MCF 10A (cell line): ENCODE measurements at places on chromosomes 5 and 9.
A peak's percentile ranks its signal among the peaks of the same experiment; 100 is the strongest.

- peaks cover 30% of the 10 kb centered on the region for H3K4me1 ChIP-seq
- H3K4me3 ChIP-seq, result no peak overlapping the region
- no peak for DNase-seq
- H3K27ac ChIP-seq, result no peak overlapping the region
- H3K27me3 ChIP-seq, result peaks cover 75% of the 10 kb centered on the region
These were observed 3.0 kb upstream of the PCDH1 start for GRCh38 chr5:141880961-141881801.

GRCh38 chr5:124806373-124807077 is 60.1 kb upstream of the ZNF608 start:
- H3K27ac ChIP-seq, result no peak overlapping the region
- no peaks in the 10 kb centered on the region for H3K36me3 ChIP-seq
- H3K4me1 ChIP-seq, result peaks cover 5% of the 10 kb centered on the region
- no peak overlapping the region for H3K4me3 ChIP-seq
- H3K27me3 ChIP-seq, result no peaks in the 10 kb centered on the region
- peak; percentile 96 for DNase-seq

- no peak for DNase-seq
- no peak overlapping the region for H3K27ac ChIP-seq
- no peaks in the 10 kb centered on the region for H3K4me1 ChIP-seq
- no peak overlapping the region for H3K4me3 ChIP-seq
These were observed 70.8 kb upstream of the HSPA9 start for GRCh38 chr5:138645778-138646575.

DNA sequence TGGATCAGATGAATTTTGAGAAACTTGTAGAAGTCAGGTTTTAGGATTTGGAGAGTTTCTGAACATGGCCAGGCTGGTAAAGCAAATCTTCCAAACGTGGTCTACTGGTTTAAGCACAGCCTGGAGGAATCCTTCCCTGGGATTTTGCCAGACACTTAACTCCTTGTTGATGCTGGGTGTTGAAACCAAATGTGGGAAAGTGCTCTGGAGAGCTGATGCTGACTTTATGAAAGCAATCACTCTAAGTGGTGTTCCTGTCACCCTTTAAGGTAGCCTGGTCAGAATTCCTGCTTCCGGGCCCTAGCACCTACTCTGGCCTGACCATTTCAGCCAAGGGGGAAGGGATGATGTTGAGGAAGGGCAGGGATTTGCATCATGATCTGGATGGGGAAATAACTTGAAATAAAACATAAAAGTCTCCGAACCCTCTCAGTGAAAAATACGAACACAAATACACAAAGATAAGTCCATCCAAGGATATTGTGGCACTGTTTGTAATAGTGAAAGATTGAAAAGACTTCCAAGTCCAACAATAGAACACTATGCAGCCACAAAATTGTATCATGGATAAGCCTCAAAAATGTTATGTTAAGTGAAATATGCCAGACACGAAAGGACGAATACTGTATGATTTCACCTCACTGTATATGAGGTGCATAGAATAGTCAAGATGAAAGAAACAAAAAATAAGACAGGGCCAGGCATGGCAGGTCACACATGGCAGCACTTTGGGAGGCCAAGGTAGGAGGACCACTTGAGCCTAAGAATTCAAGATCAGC is 57.7 kb downstream of the PDE6A start:
- peaks cover 29% of the 10 kb centered on the region for H3K4me1 ChIP-seq
- H3K36me3 ChIP-seq, result no peaks in the 10 kb centered on the region
- H3K27me3 ChIP-seq, result no peaks in the 10 kb centered on the region
- peak overlapping the region; percentile 30 for H3K27ac ChIP-seq

GRCh38 chr5:4348423-4348822 is 752.8 kb downstream of the IRX1 start:
- H3K36me3 ChIP-seq, result no peaks in the 10 kb centered on the region
- H3K4me1 ChIP-seq, result peaks cover 8% of the 10 kb centered on the region
- DNase-seq, result peak; percentile 63
- no peak overlapping the region for H3K4me3 ChIP-seq
- no peak overlapping the region for H3K27ac ChIP-seq

- no peak overlapping the region for H3K27ac ChIP-seq
- DNase-seq, result no peak
- H3K4me1 ChIP-seq, result no peaks in the 10 kb centered on the region
- no peaks in the 10 kb centered on the region for H3K36me3 ChIP-seq
- H3K4me3 ChIP-seq, result no peak overlapping the region
These were observed 112.7 kb downstream of the SMC2 start for GRCh38 chr9:104206766-104207165.

DNA sequence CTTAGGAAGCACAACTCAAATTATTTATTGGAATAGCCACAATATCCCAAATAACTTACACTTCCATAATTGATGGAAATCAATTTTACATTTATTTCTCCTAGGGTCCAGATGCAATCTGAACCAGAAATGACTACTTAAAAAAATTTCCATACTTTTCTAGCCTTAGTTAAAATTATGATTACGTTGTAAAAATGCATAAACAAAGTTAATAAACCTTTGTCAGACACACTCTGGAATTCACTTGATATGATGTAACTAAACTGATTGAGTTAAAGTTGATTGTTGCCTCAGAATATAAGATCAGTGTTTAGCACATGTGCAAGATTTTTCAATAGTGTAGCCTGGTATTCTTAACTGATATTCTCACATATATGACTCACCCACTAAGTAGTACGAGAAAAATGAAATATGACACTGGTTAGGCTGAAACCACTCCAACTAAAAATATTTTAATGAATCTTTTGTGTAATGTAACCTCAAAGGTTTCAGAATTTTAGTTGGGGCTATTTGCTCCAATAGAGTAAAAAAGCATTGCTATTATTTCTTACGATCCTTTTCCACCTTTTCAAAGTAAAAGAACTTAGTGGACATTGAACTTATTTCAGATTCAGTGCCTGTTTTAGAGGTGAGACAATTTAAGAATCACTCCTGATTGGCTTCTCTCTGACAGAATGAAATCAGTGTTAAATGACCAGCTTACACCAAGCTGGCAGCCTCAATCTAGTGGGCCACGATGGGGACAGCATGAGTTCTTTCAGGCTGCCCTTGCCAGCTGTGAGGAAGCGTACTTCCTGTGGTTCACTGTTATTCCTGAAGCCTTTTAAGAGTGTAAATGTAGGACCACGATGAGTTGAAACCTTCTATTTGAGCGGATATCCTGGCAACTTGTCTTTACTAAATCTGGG is 277.2 kb upstream of the CDH9 start:
- H3K4me3 ChIP-seq, result peak overlapping the region; percentile 35
- H3K4me1 ChIP-seq, result peaks cover 14% of the 10 kb centered on the region
- H3K36me3 ChIP-seq, result no peaks in the 10 kb centered on the region
- peak; percentile 65 for DNase-seq
- H3K27me3 ChIP-seq, result no peaks in the 10 kb centered on the region
- peak overlapping the region; percentile 78 for H3K27ac ChIP-seq

GRCh38 chr9:123378025-123378424 is 22.0 kb downstream of the CRB2 start:
- no peak for DNase-seq
- peaks cover 13% of the 10 kb centered on the region for H3K27me3 ChIP-seq
- H3K27ac ChIP-seq, result no peak overlapping the region
- no peaks in the 10 kb centered on the region for H3K4me1 ChIP-seq

- DNase-seq, result no peak
- H3K27ac ChIP-seq, result peak overlapping the region; percentile 61
- H3K36me3 ChIP-seq, result peaks cover 9% of the 10 kb centered on the region
- no peaks in the 10 kb centered on the region for H3K27me3 ChIP-seq
- H3K4me1 ChIP-seq, result peaks cover 36% of the 10 kb centered on the region
- peak overlapping the region; percentile 81 for H3K4me3 ChIP-seq
These were observed 2.8 kb downstream of the RXRA start for GRCh38 chr9:134328841-134329575.

DNA sequence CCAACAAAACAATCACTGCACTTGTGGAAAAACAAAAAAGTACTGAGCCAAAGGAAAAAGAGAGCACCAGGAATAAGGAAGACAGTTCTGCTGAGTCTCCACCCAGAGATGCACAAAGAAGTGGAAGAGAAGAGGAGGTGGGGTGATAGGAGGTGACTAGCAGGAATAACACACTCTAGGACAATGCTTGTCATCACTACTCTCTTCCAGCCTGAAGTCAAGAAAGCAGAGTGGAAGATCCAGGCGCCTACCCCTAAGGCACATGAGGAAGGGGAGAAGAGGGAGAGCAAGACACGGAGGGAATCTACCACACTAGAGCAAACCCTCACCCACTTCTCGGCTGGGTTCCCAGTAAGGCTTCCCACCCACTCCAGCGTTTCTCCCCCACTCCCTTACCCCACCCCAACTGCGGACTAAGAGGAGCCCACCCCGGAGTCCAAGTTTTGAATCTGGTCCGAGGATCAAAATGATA is 1.7 kb downstream of the SLIT3 start:
- no peak overlapping the region for H3K4me3 ChIP-seq
- no peaks in the 10 kb centered on the region for H3K36me3 ChIP-seq
- peaks cover 17% of the 10 kb centered on the region for H3K4me1 ChIP-seq

GRCh38 chr5:79745255-79745654 is 55.6 kb downstream of the CMYA5 start:
- H3K27me3 ChIP-seq, result no peaks in the 10 kb centered on the region
- H3K27ac ChIP-seq, result no peak overlapping the region
- H3K4me3 ChIP-seq, result no peak overlapping the region
- no peak for DNase-seq
- H3K4me1 ChIP-seq, result no peaks in the 10 kb centered on the region
- H3K36me3 ChIP-seq, result no peaks in the 10 kb centered on the region

DNA sequence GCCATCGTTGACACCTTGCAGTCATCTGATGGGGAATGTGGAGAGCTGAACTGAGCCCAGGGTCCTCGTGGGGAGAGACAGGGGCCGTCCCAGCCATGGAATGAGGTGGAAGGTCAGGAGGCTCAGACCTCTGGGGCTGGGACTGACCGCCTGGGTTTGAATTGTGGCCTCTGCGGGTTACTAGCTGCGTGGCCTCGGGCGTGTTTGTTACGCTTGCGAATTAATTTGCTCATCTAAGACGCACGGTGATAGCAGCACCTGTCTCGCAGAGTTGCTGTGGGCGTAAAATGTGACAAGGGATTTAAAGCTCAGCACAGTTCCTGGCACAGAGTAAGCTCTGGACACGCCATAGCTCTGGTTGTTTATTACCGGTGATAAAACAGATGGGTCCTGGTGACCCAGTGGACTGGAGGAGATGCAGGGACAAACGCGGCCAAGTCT is 19.4 kb upstream of the DAB2IP start:
- no peak for DNase-seq
- no peak overlapping the region for H3K4me3 ChIP-seq
- H3K27me3 ChIP-seq, result no peaks in the 10 kb centered on the region
- no peaks in the 10 kb centered on the region for H3K4me1 ChIP-seq

DNA sequence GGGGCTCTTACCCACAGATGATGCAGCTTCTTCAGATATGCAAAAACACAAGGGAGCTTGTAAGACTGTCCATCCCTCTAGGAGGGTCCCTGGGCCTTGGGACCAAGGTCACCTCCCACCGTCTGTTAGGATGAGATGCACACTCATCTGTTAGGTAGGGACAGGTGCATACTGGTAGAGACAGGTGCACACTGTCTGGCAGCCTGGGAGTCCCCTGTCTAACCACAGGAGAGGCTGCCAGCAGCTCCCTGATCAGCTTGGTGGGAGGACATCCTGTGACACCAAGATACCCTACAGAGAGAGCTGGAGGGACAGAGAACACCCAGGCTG is 13.2 kb downstream of the TSPAN17 start:
- no peak overlapping the region for H3K4me3 ChIP-seq
- peaks cover 17% of the 10 kb centered on the region for H3K27me3 ChIP-seq
- no peak overlapping the region for H3K27ac ChIP-seq
- H3K36me3 ChIP-seq, result peaks cover 14% of the 10 kb centered on the region
- H3K4me1 ChIP-seq, result no peaks in the 10 kb centered on the region
- no peak for DNase-seq

- no peaks in the 10 kb centered on the region for H3K27me3 ChIP-seq
- peaks cover 48% of the 10 kb centered on the region for H3K4me1 ChIP-seq
- peak; percentile 96 for DNase-seq
These were observed 12.7 kb downstream of the PDGFRB start for GRCh38 chr5:150142959-150143349.

GRCh38 chr9:117290856-117291622 is 123.8 kb downstream of the ASTN2 start:
- H3K36me3 ChIP-seq, result peaks cover 7% of the 10 kb centered on the region
- H3K4me3 ChIP-seq, result no peak overlapping the region
- H3K4me1 ChIP-seq, result no peaks in the 10 kb centered on the region
- no peak overlapping the region for H3K27ac ChIP-seq

DNA sequence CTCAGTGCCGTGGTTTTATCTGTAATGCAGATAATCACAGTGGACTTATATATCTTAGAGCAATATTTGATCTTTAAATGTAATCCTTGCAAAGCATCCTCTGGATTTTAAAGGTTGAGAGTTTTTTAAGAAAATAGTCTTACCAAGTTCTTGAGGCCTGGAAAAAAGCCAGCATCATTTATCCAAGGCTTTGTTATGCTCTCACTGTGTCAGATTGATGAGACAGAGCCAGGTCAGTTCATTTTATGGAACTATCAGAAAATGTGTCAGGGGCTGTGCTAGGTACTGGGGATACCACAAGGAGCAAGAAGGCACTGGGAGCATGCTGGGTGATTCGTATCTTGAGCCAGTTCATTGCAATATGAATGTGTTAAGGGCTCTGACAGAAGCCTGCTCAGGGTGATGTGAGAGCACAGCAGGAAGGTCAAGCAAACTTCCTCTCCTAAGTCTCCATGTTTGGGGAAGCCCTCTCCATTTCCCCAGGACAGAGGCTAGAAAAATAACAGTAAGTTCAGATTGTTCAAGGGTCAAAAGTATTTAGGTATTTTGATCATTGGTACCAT is 19.7 kb downstream of the C7 start:
- H3K36me3 ChIP-seq, result no peaks in the 10 kb centered on the region
- H3K4me1 ChIP-seq, result no peaks in the 10 kb centered on the region
- DNase-seq, result no peak
- H3K27me3 ChIP-seq, result no peaks in the 10 kb centered on the region
- no peak overlapping the region for H3K4me3 ChIP-seq

GRCh38 chr5:139659695-139660101 is 11.5 kb downstream of the CXXC5 start:
- H3K4me1 ChIP-seq, result peaks cover 26% of the 10 kb centered on the region
- peaks cover 14% of the 10 kb centered on the region for H3K36me3 ChIP-seq
- H3K27me3 ChIP-seq, result no peaks in the 10 kb centered on the region
- peak overlapping the region; percentile 65 for H3K27ac ChIP-seq

GRCh38 chr5:112958093-112959088 is 18.2 kb upstream of the DCP2 start:
- H3K27me3 ChIP-seq, result no peaks in the 10 kb centered on the region
- H3K4me3 ChIP-seq, result no peak overlapping the region
- H3K27ac ChIP-seq, result no peak overlapping the region
- peak; percentile 98 for DNase-seq
- peaks cover 36% of the 10 kb centered on the region for H3K4me1 ChIP-seq
- H3K36me3 ChIP-seq, result no peaks in the 10 kb centered on the region

- peaks cover 6% of the 10 kb centered on the region for H3K36me3 ChIP-seq
- DNase-seq, result no peak
- peak overlapping the region; percentile 78 for H3K27ac ChIP-seq
These were observed 52.0 kb downstream of the SLC44A1 start for GRCh38 chr9:105296445-105296844.

DNA sequence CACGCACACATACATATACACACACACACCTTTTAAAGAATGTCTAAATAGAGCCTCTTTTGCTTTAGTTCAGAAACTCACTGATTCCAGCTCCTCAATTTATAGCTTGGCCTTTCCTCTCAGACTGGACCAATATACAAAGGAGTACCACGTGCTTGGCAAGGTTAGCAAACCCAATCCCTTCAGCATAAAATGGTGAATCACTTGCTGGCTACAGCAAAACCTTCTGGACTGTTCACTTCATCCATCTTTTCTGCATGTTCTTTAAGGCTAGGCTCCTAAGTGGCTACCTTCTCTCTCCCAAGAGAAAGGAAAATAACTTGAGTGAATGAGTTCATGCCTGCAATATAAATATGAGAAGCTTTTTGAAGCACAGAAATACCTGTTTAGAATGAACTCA is 109.7 kb downstream of the LPAR1 start:
- no peaks in the 10 kb centered on the region for H3K27me3 ChIP-seq
- no peak overlapping the region for H3K4me3 ChIP-seq
- H3K27ac ChIP-seq, result no peak overlapping the region
- H3K36me3 ChIP-seq, result no peaks in the 10 kb centered on the region
- DNase-seq, result no peak
